Activated CD8-positive, alpha-beta T cell treated with anti-CD3 and anti-CD28 coated beads, Interleukin-2, amount 10 ng/mL, durations not matched to agents 7 days and 5 days (primary cell): ENCODE measurements at places on chromosomes 3 and 15.

GRCh38 chr15:79018960-79019359 is 71.6 kb downstream of the RASGRF1 start:
- no peak for DNase-seq

DNA sequence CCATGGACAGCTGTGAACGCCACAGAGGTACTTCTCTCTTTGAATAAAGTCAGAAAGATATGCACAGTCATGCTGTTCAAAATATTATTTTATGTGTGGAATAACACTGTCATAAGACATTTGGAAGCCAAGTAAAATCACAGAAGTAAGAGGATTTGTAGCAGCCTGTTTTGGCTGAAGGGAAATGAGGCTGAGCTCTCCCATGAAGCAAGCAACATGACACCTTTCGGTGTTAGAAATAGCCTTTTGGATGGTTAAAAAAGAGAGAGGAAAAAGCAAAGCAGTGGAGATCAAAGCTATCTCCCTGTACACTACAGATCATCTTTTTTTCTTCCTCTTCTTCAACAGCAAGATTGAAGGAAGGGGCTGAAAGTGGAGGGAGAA is 755.3 kb downstream of the ROBO1 start:
- DNase-seq, result no peak

- DNase-seq, result no peak
These were observed 6.5 kb upstream of the SYNM start for GRCh38 chr15:99098426-99098825.

GRCh38 chr3:195179776-195180489 is 91.0 kb downstream of the XXYLT1 start:
- no peak for DNase-seq

- DNase-seq, result no peak
These were observed 219.9 kb downstream of the NLGN1 start for GRCh38 chr3:173617490-173617889.

GRCh38 chr15:20346082-20346805 is 195.4 kb downstream of the GOLGA6L6 start:
- DNase-seq, result no peak

DNA sequence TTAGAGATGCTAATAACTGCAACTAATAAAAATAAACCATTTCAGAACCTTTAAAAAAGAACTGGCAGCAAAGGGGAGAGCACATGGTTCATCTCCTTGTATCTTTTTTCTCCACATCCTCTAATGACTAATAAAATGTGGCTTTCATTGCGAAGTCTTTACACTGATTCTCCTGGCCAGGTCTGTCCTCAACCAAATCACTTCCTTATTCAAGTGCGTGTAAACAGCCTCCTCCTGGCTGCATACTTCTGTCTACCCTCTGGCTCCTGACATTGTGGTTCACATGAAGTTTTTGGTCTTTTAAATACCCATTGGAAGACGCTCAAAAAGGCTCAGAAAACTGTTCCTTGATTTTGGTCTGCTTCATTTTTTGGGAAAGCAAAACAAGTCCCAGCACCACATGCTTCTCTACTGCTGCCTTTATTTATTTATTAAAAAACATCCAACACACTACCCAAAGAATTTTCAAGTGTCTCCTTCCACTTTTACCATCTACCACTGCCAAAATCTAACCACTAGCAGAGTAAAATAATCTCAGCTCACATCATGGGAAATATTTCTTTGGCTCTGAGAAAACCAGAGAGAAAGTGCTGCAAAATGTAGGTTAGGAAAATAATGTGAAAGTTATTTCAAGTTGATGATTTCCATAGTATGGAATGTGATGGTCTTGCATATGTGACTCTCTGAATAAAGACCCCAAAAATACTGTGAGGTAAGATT is 85.1 kb downstream of the EFL1 start:
- DNase-seq, result no peak

- DNase-seq, result peak; percentile 80
These were observed 293.5 kb upstream of the SUCLG2 start for GRCh38 chr3:67947808-67948508.

DNA sequence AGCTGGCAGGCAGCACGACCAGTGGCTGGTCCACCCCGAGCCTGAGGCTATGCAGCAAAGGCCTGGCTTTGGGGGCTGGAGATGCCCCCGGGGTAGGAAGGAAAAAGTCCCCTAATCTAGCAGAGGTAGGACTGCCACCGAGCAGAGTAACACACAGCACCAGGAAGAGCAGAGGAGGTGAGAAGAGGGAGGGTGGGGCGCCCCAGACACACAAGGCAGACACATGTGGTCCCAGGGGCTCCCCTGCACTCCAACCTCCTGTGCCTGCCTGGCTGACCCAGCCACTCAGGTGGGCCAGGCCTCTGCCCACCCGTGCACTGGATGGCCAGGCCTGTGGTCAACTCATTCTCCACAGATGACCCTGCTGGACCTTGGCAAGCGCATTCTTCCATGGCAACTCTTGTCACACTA is 112.4 kb downstream of the ADCY5 start:
- no peak for DNase-seq

DNA sequence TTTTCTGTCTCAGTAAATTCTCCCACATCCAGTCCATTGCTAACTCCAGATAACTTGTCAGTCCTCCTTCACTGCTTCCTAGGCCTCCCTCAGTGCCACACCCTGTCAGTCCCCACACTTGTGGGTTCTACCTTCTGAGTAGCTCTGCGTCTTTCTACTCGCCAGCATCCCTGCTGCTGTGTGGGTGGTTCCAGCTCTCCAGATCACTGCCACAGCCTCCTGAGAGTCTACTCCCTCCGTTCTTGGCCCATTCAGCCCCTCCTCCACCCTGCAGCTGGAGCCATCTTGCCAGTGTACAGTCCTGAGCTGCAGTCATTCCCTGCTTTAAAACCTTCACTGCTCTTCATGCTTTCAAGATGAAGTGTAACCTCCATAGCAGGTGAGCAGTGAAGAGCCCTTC is 45.3 kb downstream of the MAP2K5 start:
- no peak for DNase-seq

GRCh38 chr3:175159202-175159601 is 300.1 kb downstream of the NAALADL2 start:
- no peak for DNase-seq

- DNase-seq, result no peak
These were observed 16.5 kb downstream of the TBC1D23 start for GRCh38 chr3:100277255-100277800.

GRCh38 chr3:64837986-64838735 is 150.4 kb upstream of the ADAMTS9 start:
- DNase-seq, result no peak

DNA sequence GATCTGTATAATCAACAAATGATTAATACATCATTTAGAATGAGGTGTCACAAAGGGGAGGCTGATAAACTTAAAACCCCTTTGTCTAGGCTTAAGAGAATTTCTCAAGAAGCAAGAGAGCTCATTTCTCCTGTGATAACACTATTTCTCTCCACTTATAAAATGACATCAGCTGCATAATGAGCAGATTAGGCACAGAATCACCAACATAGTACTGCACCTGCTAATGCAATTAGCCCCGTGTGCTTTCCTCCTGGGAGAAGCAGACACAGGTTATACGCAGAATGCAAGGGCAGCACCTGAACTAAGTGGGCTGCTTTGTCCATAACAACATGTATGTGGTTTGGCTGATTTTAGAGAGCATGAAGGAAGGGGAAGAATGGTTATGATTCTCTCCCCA is 515.3 kb upstream of the CFAP20DC start:
- no peak for DNase-seq
